Fibroblast of lung (primary cell): ENCODE measurements at places on chromosomes 4 and X. TPM values are rescaled to one million over a fixed set of nuclear protein-coding genes. Genes with fewer than 3 reads are reported as not detected.

The ZNF157 gene
- 0.17 and 0.26 TPM in 2 replicates for total RNA-seq

The TDO2 gene
- 1.5 and 14.4 TPM in 2 replicates for total RNA-seq

The HMGN5 gene
- 1.5 and 1.7 TPM in 2 replicates for total RNA-seq

The ASMT gene
- total RNA-seq, result not detected in 2 replicates

The RBM3 gene
- total RNA-seq, result 39.8 and 52.7 TPM in 2 replicates

The MAML3 gene
- 2.0 and 2.1 TPM in 2 replicates for total RNA-seq

The REST gene
- total RNA-seq, result 25.2 and 33.0 TPM in 2 replicates

The CFAP99 gene
- total RNA-seq, result under 0.01 TPM in 1 of 2 replicates, not detected in the other

The TGIF2LX gene
- total RNA-seq, result not detected in 2 replicates

The ADAMTS3 gene
- 2.1 TPM in 2 replicates for total RNA-seq

The HTN3 gene
- not detected in 2 replicates for total RNA-seq

The CXCL8 gene
- total RNA-seq, result 1.3 TPM in 2 replicates

The NSUN7 gene
- 0.33 and 0.51 TPM in 2 replicates for total RNA-seq

The NWD2 gene
- not detected in 2 replicates for total RNA-seq

The MAGEE2 gene
- not detected in 2 replicates for total RNA-seq

The PHKA1 gene
- total RNA-seq, result 4.4 and 9.1 TPM in 2 replicates

The MAGEB10 gene
- not detected in 2 replicates for total RNA-seq

The AMOT gene
- total RNA-seq, result 4.4 and 6.8 TPM in 2 replicates

The EFHC2 gene
- total RNA-seq, result 0.77 and 2.6 TPM in 2 replicates

The CDS1 gene
- total RNA-seq, result 0.26 and 0.33 TPM in 2 replicates

The GYG2 gene
- 5.4 and 10.6 TPM in 2 replicates for total RNA-seq

The CENPVL1 gene
- total RNA-seq, result not detected in 2 replicates

The CDKL2 gene
- total RNA-seq, result 1.8 and 2.3 TPM in 2 replicates

The IRS4 gene
- total RNA-seq, result not detected in 2 replicates

The MAGEA10 gene
- total RNA-seq, result not detected in 2 replicates

The NMU gene
- not detected in 2 replicates for total RNA-seq

The CTAG1A gene
- not detected in 2 replicates for total RNA-seq

The MGAT4D gene
- total RNA-seq, result not detected in 2 replicates

The CXCL10 gene
- total RNA-seq, result under 0.01 and 0.33 TPM in 2 replicates

The PF4V1 gene
- total RNA-seq, result not detected in 2 replicates

The TSPAN7 gene
- not detected in 2 replicates for total RNA-seq

The KIAA1210 gene
- total RNA-seq, result not detected in 2 replicates

The TEX13A gene
- total RNA-seq, result not detected in 2 replicates

The TAF7L gene
- 0.33 and 0.51 TPM in 2 replicates for total RNA-seq

The SOWAHB gene
- total RNA-seq, result under 0.01 and 0.17 TPM in 2 replicates

The DAPP1 gene
- total RNA-seq, result not detected in 2 replicates

The PLCXD1 gene
- total RNA-seq, result 5.6 and 10.9 TPM in 2 replicates

The CHRDL1 gene
- 4.5 and 9.0 TPM in 2 replicates for total RNA-seq

The MAGEB17 gene
- not detected in 2 replicates for total RNA-seq

The RAI2 gene
- total RNA-seq, result 1.3 and 2.1 TPM in 2 replicates

The OPRPN gene
- total RNA-seq, result not detected in 2 replicates
